ENCODE measurements at places on chromosomes 6 and 20. TPM values are rescaled to one million over a fixed set of nuclear protein-coding genes. Genes with fewer than 3 reads are reported as not detected.

Gene OTOR
- not detected for total RNA-seq

Gene CALHM4
- not detected for total RNA-seq

Gene PRPF6
- 71.3 TPM for total RNA-seq

Gene DCDC2
- total RNA-seq: 1.9 TPM

Gene TRIM15
- not detected for total RNA-seq

Gene SNAI1
- 0.40 TPM for total RNA-seq
